NCI-H526 (cell line): ENCODE measurements at places on chromosomes 1 and 21.

GRCh38 chr1:50265790-50266314, 157.1 kb downstream of the ELAVL4 start:
- no peak for DNase-seq

DNA sequence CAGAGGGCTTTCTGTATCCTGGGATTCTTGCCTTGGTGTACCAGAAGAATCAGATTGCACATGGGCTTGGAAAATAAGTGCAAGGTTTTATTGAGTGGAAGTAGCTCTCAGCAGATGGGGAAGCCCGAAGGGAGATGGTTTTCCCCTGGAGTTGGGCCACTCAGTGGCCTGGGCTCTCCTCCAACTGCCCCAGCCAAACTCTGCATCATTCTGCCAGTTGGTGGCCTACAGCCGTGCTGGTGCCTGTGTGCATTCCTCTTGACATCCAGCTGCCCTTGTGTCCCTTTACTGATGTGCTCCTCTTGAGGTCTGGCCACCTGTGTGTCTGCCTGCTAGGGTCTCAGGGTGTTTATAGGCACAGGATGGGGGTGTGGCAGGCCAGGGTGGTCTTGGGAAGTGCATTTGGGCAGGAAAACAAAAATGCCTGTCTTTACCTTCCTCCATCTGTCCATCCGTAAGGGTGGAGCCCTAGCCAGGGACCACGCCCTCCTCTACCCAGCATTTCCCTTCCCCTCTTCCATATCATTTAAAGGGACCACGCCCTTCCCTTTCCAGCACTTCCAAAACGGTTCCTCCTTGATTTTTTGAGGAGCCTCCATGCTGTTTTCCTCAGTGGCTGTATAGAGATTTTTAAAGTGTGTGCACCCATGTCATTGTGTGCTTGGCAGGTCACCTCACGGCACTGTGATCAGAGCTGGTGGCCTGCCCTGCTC, 18.9 kb downstream of the SNAP47 start:
- DNase-seq, result no peak

- DNase-seq, result no peak
Observed at GRCh38 chr21:39483917-39484316, 32.1 kb downstream of the SH3BGR start.

GRCh38 chr21:17082843-17083483, 429.9 kb upstream of the CXADR start:
- DNase-seq, result no peak

GRCh38 chr1:25562101-25562927, 18.9 kb downstream of the LDLRAP1 start:
- DNase-seq, result peak; percentile 51

GRCh38 chr1:19647643-19648042, 3.5 kb downstream of the NBL1 start:
- no peak for DNase-seq

DNA sequence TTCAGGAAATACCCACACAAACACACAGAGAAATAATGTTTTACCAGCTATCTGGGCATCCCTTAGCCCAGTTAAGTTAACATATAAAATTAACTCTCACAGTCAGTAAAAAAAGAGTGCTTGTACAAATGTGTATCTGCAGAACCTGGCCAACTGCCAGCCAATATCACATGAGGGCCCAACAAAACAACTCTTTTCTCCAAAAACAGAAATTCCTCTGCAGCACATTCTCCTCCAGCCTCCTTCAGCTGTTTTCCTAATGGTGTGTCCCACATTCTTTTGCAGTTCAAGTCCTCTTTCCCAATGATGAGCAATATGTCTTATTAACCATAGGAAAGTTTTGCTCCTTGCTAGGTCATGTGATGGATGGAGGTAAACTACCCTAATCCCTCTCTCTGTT, 75.5 kb downstream of the LRRC7 start:
- no peak for DNase-seq

- no peak for DNase-seq
Observed at GRCh38 chr1:224544346-224545110, 71.6 kb upstream of the CNIH3 start.

DNA sequence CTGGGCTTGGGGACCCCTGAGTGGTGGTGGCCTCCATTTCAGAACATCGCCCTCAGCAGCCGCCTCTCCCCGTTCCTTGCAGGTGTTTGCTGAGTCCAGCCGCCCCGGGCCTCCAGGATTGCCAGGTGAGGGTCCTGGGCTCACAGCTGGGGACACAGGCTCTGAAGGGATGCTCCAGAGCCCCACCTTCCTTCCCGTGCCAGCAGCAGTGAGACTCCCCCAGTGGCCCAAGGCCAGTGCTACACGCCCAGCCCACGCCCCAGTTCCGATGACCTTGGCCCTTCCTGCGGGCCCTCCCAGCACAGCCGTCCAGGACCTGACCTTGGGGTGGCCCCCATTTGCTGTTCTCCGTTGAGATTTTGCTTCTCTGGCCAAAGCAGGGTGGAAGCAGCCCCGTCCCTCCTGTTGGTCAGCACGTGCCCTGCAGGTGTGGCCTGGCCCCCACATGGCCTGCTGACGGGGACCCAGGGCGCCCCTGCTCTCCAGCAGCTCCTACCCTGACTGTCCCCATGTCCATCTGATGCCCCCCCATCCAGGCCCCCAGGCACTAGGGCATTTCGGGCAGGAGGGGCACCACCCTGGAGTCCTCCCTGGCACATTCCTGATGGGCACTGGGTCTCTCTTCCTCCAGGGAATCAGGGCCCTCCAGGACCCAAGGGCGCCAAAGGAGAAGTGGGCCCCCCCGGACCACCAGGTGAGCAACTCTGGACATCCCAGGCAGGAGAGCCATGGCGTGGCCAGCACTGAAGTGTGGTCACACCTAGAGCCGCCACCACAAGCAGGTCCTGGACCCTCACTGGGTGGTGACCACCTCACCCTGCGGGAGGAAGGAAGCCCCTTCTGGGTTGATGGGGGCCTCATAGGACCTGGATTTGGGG, 45.0 kb downstream of the SLC19A1 start:
- DNase-seq, result no peak

- DNase-seq, result no peak
Observed at GRCh38 chr1:213783893-213784292, 203.9 kb upstream of the PROX1 start.

DNA sequence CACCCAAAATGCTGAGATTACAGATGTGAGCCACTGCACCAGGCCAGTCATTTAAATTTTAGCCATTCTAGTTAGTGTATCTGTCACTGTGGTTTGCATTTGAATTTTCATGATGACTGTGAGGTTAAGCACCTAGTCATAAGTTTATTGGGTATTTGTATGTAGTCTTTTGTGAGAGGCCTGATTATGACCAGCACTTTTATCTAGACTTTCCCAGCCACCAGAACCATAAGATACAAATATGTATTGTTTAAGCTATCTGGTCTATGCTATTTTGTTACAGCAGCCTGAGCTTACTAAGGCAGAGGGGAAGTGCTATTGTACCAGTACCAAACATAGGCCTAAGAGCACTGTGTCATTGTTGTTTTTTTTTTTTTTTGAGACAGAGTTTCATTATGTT, 19.9 kb upstream of the DNAJC6 start:
- no peak for DNase-seq

GRCh38 chr21:37765221-37765900, 150.9 kb downstream of the KCNJ6 start:
- DNase-seq, result peak; percentile 11

GRCh38 chr1:236753516-236753915, 41.6 kb upstream of the MTR start:
- peak; percentile 13 for DNase-seq

GRCh38 chr1:150226486-150226885, 9.4 kb downstream of the ANP32E start:
- no peak for DNase-seq

DNA sequence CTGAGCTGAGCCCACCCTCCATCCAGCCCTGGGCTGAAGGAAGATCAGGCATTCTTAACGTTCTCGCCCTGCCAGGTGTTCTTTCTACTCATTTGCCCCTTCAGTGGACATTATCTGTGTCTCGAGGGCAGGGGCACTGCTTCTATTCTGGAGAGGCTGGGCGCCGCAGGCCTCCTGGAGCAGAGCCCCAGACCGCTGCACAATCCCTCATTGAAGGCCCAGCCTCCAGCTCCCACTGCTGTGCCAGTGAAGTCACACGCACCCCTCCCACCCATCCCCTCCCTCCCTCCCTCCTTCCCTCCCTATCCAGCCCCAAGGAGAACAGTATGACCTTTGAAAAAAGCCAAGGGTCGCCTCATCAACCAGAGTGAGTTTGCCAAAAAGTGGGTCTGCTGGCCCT, 76.7 kb downstream of the NFASC start:
- DNase-seq, result no peak

DNA sequence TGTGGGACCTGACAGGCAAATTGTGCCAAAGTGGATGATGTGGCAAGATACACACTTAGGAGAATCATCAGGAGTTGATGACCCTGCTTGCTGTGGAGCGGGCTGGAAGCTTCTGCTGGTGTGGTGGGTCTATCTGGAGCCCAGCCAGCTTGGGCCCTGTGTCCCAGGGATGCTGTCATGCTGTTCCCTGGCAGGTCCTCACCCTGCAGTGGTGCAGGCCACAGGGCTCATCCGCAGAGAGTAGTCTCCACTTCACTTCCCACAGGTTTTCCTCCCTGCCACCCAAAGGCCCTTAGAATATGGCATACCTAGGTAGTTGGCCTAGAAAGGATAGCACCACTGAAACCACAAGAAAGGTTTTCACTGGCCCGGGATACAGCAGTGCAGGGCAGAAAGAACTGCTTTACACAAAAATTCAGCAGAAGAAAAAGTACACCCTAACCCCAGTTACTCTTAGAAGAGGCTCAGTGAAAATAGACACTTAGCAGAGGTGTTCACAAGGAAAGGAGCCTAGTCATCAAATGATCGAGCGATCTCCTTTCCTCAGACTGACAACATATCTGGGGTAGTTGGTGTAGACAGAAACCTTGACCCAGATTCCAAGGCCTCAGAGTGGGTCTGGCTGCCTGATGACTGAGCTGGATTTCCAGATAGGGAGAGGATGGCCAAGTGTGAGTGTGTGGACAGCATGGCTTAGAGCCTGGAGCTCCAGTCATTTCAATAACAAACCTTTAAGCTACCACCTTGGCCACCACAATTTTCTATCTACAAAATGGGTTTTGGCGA, 1.3 kb upstream of the C1orf226 start:
- no peak for DNase-seq

DNA sequence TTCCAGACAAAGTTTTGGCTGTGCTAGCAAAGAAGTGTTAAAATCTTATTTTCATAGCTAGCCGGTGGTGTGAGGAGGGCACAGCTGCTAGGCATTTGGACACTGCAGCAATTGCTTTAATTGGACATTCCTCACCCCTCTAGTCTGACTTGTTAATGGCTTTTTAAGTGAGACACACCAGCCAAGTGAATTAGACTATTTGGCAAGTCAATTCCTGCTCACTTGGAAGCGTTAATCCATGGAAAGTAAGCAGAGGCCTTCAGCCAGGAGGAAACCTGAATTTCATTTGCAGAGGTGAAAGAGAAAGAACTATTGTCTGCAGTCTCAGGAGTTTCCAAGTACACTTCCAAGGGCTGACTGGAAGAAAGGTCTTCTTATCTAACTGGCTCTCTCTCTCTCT, 175.7 kb downstream of the ST6GALNAC3 start:
- DNase-seq, result no peak

DNA sequence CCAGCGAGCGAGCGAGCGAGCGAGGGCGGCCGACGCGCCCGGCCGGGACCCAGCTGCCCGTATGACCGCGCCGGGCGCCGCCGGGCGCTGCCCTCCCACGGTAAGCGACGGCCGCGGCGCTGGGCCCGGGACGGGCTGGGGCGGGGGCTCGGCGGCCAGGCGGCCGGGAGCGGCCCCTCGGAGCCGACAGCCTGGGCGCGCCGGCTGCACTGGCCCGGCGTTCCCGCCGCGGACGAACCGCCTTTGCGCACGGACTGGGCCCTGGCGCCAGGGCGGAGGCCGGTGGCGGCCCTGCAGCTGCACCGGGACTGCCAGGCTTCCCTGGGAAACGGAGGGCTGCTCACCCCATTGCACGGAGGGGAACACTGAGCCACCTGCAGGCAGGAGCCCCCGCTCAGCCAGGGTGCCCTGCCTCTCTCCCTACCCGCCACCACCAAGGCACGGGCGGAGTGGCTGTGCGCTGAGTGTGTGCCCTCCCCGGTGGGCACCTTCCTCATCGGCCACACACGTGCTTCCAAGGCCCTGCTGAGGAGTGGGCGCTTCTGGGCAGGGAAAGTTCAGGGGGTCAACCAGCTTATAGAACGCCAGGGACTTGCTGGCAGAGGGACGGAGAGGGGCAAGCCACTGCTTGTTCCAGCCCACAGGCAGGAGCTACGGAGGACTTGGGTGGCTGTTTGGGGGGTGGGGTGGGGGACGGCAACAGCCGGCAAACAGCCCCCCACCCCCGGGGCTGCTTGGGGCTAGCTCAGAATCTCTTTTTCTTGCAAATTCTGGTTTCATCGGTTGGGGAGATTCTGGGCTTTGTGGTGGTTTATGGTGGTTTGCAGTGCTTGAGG, 532 bp downstream of the CSF1 start:
- DNase-seq, result no peak

DNA sequence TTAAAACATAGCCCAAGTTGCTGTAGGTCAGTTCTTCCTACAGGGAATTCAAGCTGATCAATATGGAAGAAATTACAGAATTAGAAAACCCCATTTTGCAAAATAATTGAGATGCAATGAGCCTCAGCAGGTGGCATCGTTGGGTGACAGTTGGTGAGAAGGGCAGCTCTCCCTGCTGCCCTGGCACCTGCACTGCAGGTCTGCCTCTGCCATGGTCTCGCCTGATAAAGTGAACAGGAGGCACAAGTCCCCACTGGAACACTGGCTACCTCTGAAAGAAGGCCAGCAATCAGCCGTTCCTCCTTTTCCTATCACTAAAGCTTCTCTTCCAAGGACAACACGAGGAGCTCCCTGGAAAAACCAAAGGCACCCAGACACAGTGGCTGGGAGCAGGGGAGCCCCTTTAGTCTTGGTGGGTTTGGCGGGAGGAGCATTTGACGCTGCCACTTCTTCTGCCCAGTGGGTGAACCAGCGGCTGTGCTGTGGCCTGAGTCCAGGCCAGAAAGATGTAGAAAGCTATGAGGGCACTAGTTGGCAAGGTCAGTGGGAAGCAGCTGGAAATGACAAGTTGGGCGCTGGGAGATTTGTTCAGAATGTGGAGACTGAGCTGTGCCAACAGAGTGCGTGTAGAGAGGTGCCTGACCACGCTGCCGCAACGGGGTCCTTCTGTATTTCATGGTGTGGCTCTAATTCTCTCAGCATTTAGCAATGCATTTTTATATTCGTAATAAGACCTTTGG, 93.1 kb downstream of the RIPK4 start:
- DNase-seq, result no peak

DNA sequence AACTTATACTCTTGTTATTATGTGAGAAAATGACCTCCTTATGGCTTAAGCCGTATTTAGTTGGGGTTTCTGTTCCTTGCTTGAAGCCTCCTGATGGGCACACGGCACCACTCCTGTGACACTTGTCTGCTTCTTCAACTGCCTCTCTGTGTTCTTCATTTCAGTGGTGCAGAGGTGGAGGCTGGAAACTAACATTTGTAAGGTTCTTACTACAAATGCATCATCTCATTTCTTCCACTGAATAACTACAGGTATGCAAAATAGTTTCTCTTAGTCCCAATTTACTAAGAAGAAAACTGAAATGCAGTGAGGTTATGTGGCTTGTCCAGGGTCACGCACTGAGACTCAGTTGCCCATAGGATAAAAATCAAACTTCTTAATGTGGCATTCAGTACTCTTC, 23.6 kb upstream of the ZNF362 start:
- no peak for DNase-seq
